ENCODE measurements at places on chromosomes 3 and 15. TPM values are rescaled to one million over a fixed set of nuclear protein-coding genes. Genes with fewer than 3 reads are reported as not detected.
A peak's percentile ranks its signal among the peaks of the same experiment; 100 is the strongest.

ROBO2 gene
- 6.1 TPM for total RNA-seq

OR5K1 gene
- not detected for total RNA-seq

GRCh38 chr3:90007778-90008499 lies 900.5 kb downstream of the EPHA3 start:
- DNase-seq: peak; percentile 41

GRCh38 chr3:77254967-77255831 lies 215.3 kb downstream of the ROBO2 start:
- DNase-seq: peak; percentile 39

DNA sequence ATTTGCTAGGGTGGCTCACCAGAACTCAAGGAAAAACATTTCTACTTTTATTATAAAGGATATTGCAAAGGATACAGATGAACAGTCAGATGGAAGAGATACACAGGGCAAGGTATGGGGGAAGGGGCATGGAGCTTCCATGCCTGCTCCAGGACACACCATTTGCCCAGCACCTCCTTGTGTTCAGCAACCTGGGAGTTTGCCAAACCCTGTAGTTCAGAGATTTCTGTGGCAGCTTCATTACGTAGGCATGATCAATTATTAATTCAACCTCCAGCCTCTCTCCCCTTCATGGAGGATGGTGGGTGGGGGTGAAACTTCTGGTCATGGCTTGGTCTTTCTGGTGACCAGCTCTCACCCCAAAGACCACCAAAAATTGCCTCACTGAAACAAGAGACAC lies 353.9 kb upstream of the THBS1 start:
- no peak for DNase-seq

- no peak for DNase-seq
Observed at GRCh38 chr3:50445919-50446318, 57.5 kb downstream of the CACNA2D2 start.

- DNase-seq: no peak
Observed at GRCh38 chr3:164451072-164451910, 627.0 kb downstream of the SI start.

DNA sequence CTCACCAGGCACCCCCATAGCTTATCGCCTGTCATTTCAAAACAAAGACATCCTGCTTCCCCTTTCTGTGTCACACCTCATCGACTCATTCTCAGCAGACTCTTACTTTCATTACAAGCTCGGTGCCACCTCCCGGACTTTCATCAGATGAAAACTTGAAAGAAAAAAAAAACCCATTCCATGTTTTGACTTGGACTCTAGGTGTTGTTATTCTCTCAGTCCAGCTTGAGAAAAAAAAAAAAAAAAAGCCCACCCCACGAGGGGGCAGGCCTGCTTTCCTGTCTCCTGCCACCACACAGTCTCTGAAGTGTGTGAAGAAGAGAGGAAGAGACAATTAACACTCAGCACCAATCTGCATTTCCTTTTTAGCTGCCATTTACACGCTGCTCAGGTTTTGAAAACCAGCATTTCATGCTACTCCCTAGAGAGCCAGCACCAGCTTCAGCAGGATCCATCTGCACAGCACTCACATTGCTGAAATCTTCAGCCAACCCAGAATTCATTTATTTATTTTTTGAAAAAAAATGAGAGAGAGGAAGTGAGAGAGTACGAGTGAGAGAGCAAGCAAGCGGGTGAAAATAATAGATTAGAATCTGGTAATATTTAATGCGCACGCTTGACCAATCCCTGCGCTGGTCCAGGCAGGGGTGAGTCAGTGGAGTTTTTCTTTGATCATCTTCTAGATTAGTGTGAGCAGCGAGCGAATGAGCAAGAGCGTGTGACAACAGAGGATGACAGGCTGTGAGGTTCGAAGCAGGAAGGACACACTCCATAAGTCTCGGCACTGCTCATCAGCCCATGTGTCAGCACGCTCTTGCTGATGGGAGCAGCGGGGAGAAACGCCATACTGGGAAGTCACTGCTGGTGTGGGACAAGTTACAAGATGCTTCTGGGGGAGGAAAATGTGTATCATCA lies 23.5 kb downstream of the ZNF80 start:
- DNase-seq: peak; percentile 12

- DNase-seq: peak; percentile 75
Observed at GRCh38 chr3:141487521-141488252, 860 bp downstream of the RASA2 start.

DNA sequence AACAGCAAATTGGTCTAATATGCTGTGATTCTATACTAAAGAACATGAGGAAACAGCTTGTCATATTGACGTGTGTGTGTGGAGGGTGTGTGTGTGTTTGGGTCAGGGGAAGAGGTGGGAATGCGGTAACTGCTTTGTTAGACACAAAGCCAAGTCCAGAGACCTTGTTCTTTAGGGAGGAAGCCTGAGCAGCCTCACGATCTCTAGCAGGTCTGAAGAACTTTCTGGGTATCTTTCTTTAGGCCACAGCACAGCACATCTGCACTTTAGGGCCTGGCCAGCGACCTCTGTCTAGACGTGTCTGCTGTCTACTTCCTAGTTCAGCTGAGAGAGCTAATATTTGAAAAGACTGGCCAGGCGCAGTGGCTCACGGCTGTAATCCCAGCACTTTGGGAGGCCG lies 220.0 kb upstream of the TPRG1 start:
- no peak for DNase-seq
